Mesenchymal stem cell (in vitro differentiated cells and primary cell): ENCODE measurements at places on chromosomes 3 and 15.

- H3K36me3 ChIP-seq: no peaks in the 10 kb centered on the region
- H3K27me3 ChIP-seq: no peaks in the 10 kb centered on the region
Observed at GRCh38 chr3:115336836-115337235, 189.7 kb upstream of the ZBTB20 start.

- no peaks in the 10 kb centered on the region for H3K27me3 ChIP-seq
- peaks cover 6% of the 10 kb centered on the region for H3K36me3 ChIP-seq
- peak overlapping the region; percentile 72 for H3K27ac ChIP-seq
Observed at GRCh38 chr3:88057630-88058305, 1.0 kb downstream of the CGGBP1 start.

GRCh38 chr3:152416808-152417580 lies 148.3 kb downstream of the MBNL1 start:
- no peaks in the 10 kb centered on the region for H3K4me1 ChIP-seq
- DNase-seq: no peak
- H3K27ac ChIP-seq: no peak overlapping the region
- H3K27me3 ChIP-seq: no peaks in the 10 kb centered on the region

- H3K27me3 ChIP-seq: peaks cover 20% of the 10 kb centered on the region
- no peak for DNase-seq
- no peak overlapping the region for H3K27ac ChIP-seq
- peaks cover 7% of the 10 kb centered on the region for H3K4me1 ChIP-seq
Observed at GRCh38 chr3:46619845-46620778, 7.8 kb downstream of the FAM240A start.

GRCh38 chr15:27260523-27260922 lies 289.5 kb downstream of the GABRG3 start:
- H3K27ac ChIP-seq: no peak overlapping the region
- DNase-seq: no peak
- no peaks in the 10 kb centered on the region for H3K4me1 ChIP-seq
- H3K27me3 ChIP-seq: no peaks in the 10 kb centered on the region
- no peaks in the 10 kb centered on the region for H3K36me3 ChIP-seq
- no peak overlapping the region for H3K4me3 ChIP-seq

DNA sequence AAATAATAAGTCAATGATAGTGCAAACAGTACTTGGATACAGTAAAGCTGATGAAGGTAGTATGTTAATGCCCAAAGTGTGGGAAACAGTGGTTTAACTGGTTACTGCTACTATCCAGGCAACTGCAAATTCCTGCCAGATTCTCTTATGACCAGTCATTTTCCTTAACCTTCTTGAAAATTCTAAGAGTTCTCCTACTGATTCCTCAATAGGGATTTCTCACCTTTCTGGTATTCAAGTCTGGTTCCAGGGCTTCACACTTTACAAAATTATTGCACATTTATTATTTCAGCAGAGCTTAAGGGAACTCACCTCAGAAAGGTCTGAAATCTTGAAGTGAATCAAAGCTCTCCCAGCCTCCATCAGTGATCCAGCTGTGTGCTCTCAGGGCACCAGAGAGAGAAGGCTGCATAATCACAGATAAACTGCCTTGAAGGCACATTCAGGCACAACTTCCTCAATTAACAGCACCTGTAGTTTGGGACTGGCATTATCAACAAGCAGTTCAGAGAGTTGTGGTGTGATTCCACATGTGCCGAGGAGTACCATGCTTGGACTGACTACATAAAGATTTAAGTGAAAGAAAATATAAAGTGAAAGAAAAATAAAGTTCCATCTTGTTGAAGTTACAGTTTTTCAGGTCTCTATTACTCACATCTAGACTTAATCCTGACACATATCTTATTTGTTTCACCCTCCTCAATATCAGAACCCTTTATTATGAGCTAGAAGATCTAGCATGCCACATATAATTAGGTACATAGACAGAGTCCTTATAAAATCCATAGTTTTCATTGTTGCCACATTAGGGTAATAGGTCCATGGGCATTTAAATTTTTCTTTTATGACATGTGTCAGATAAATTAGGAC lies 59.5 kb upstream of the TIPARP start:
- H3K36me3 ChIP-seq: no peaks in the 10 kb centered on the region
- no peak overlapping the region for H3K4me3 ChIP-seq
- H3K27me3 ChIP-seq: no peaks in the 10 kb centered on the region

GRCh38 chr3:140122183-140122582 lies 187.2 kb downstream of the CLSTN2 start:
- H3K36me3 ChIP-seq: no peaks in the 10 kb centered on the region
- peaks cover 10% of the 10 kb centered on the region for H3K27me3 ChIP-seq

GRCh38 chr15:53256043-53256442 lies 465.9 kb upstream of the ONECUT1 start:
- no peaks in the 10 kb centered on the region for H3K36me3 ChIP-seq
- DNase-seq: no peak
- H3K4me3 ChIP-seq: no peak overlapping the region

GRCh38 chr3:113377158-113377557 lies 64.1 kb downstream of the CFAP44 start:
- H3K36me3 ChIP-seq: no peaks in the 10 kb centered on the region
- H3K27ac ChIP-seq: no peak overlapping the region
- no peak for DNase-seq
- no peak overlapping the region for H3K4me3 ChIP-seq
- H3K27me3 ChIP-seq: no peaks in the 10 kb centered on the region
- no peaks in the 10 kb centered on the region for H3K4me1 ChIP-seq

GRCh38 chr3:156483961-156484787 lies 70.7 kb downstream of the SSR3 start:
- H3K4me1 ChIP-seq: peaks cover 3% of the 10 kb centered on the region
- H3K36me3 ChIP-seq: no peaks in the 10 kb centered on the region
- H3K27ac ChIP-seq: peak overlapping the region; percentile 46
